ENCODE measurements at places on chromosomes 12 and 14.

DNA sequence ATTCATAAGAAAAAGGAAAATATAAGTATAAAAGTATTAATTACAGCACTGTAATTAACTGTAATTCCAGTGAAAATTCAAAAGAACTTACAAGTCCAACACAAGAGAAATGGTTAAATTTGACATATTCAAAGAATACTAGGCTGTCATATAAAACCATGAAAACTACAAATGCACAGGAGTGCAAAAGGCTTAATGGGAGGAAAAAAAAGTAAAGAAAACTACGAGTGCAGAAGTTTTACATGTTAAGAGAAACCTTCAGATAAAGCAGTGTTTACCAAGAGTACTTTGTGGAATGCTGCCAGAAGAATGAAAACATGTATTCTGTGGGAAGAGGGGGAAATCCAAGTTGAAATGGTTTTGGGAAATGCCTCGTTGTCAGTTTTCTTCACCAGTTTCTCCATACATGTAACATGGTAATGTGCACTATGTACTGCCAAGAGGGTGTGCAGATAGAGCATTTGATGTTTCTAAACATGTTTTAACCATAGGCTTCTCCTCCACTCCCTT lies 9.1 kb downstream of the HEATR5A start:
- peak; percentile 22 for DNase-seq

GRCh38 chr12:58433959-58434358 lies 486.3 kb downstream of the LRIG3 start:
- DNase-seq, result peak; percentile 49

GRCh38 chr14:94707494-94707893 lies 62.4 kb downstream of the GSC start:
- DNase-seq, result no peak

DNA sequence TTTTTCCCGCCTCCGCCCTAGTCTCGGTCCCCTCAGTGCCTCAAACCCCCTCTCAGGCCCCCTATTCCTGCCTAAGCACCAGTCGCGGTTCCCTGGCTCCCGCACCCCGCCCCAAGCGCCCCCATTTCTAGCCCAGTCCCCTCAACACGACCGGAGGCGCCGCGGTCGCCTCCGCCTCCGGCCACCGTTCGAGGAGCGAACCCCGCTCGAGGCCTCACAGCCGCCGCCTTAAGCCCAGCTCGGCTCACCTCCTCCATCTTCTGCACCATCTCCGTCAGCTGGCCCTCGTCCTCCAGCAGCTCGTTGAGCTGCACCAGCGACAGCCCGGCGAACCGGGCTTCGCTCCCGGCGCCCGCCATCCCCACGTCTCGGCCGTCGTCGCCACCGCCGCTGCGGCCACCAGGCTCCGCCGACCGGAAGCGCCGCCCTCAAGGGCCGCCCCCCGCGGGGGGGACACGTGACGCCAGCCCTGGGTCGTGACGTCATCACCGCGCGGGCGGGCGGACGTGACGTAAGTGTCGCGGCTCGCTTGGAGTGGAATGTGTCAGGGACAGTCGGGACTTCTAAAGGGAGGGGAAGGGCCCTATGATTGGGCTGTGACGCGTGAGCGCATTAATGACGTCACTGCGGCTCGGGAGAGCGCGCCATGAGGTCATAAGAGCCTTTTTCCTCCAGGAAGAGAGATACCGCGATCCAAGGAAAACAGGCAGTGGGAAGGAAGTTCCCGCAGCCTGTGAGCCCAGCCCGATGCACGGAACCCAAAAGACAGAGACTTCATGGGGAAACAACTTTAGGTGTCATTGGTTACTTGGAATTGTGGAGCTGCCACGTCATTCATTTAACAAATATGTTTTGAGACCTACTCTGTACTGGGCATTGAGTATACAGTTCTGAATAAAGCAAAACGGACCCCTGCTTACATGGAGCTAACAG lies at the start of gene VPS37B:
Gene VPS37B (minus strand): TSS at position 421 of the 933 bp plus-strand sequence. CDS start 62 bp downstream, at position 359.
- peak; percentile 91 for DNase-seq

- no peak for DNase-seq
These were observed 52.1 kb downstream of the CCDC88C start for GRCh38 chr14:91365552-91365951.

- DNase-seq, result no peak
These were observed 50.1 kb downstream of the LRCOL1 start for GRCh38 chr12:132560364-132560613.

GRCh38 chr14:68811171-68811570 lies 18.3 kb upstream of the ZFP36L1 start:
- no peak for DNase-seq

DNA sequence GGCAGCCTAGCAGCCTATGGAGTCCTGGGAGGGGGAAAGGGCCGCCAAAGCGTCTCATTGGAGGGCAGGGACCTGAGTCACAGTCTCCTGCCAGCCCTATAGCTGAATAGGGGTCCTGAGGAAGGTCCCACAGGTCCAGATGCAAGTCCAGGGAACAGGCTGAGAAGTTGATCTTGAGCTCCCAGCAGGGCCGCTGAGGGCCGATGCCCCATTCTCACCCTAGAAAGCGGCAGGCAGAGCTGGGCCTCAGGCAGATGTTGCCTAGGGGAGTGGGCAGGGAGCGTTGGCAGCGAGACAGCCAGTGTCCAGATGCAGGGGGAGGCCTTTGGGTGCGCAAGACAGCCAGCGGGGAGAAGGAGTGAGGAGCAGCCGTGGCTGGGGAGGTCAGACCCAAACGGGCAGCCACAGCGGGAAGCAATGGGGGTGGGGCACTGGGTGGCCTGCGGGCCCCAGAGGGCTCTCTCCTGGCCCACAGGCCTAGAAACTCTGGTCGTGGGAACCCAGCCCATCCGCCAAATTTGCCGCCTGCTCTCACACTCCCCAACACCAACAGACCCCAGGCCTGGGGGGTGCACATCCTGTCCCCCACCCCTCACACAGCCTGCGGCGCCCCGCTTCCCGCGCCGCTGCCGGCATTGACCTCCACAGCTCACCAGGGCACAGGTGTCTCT lies 1.1 kb downstream of the HDAC7 start:
- no peak for DNase-seq

GRCh38 chr12:8912914-8913313 lies 1.4 kb upstream of the PHC1 start:
- no peak for DNase-seq

DNA sequence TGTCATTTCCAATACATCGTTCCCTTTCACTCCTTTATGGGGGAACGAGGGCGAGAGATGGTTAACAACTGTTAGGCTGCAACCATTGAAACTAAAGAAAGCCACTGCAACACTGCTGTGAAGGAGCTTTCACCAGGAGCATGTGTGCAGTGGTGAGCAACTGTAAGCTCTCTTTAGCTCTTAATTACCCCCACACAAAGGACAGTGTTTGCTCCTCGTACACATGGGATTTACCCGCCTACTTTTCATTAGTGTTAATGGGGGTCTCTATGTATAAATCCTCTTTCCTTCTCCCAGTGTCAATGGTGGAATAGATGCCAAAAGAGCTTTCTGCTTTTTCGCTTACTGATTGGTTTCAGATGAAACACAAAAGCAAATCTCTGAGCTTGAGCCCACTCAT lies 343.1 kb downstream of the FLRT2 start:
- DNase-seq, result no peak

- peak; percentile 53 for DNase-seq
These were observed 15.0 kb upstream of the FOXG1 start for GRCh38 chr14:28751467-28752058.

- no peak for DNase-seq
These were observed 882.3 kb downstream of the LRFN5 start for GRCh38 chr14:42488965-42489364.

DNA sequence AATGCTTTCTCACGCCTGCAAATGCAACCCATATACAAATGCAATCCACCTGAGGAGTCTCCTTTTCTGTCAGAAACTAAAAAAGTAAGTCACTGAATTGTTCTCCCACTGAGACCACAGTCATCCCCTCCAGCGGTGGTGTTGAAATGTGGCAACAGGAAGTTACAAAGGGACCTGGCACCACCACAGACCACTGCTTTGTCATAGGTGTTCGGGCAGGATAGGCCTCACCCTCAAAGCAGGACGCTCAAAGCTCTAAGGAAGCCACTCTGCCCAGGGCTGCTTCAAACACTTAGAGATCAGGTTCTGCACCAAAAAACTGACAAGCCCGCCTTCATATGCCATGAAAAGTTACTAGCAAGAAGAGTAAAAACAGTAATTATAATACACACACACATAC lies 11.3 kb downstream of the PHLDA1 start:
- peak; percentile 73 for DNase-seq

DNA sequence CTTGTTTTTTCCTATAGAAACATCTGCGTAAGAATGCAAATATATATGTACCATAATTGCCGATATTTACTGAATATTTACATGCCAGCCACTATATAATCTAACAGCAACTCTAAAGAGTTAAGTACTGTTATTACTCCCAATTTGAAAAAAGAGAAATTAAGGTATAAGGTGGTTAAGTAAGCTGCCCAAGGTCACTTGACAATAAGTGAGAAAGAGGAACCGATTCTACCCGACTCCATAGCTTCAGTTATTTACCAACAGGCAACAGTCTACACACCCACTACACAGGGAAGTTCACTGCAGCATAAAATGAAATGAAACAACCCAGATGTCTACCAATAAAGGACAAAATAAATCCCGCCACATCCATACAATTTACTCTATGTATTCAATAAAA lies 1.1 kb downstream of the MIS18BP1 start:
- no peak for DNase-seq

DNA sequence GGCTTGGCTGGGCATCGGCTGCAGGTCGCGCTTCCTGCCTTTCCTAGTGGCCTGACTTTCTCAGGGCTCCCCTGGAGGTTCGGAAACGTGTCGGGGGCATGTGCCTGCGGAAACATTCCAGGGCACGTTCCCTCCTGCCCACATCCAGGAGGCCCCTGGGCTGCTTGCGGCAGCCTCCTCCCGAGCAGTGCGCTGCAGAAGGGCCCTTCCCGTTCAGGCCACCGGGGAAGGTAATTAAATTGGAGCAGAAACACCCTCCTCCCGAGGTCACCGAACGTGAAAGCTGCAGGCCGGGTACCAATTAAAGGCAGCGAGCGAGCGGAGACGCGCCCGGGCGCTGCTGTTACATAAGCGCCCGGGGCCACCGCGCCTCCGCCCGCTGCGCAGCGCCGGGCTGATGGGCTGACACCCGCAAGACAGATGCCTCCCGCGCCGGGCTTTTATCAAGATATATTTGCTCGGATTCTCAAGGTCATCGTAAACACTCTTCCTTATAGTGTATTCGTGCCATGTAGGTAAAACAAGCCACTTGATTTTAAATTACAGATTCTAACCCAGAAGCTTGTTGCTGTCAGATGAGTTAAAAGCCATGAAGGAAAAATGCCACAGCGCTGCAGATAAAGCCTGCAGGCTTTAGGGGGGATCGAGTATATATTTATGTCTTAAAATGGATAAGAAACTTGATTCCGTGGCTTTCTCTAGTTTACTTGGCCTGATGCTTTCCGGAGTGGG lies 31.4 kb downstream of the SSPN start:
- DNase-seq, result peak; percentile 27

DNA sequence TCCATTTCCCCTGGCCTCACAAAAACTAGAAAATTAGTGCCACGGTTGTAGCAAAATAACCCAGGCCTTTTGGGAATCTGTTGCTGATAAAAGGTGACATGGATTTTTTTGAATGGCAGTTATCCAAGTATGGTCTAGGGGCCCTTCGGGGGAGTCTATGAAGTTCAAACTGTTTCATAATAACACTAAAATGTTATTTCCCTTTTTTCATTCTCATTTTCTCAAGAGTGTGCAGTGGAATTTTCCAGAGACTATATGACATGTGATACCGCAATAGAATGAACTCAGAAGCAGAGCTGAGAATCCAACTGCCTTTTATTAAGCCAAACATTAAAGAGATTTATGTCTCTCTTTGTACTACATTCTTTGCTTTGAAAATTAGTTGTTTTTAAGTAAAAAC lies 26.9 kb downstream of the GSTZ1 start:
- DNase-seq, result peak; percentile 33
